NCI-H1694 treated with DMSO at 0.1 percent for 48 hours (cell line): ENCODE measurements at places on chromosomes 7 and 10.

DNA sequence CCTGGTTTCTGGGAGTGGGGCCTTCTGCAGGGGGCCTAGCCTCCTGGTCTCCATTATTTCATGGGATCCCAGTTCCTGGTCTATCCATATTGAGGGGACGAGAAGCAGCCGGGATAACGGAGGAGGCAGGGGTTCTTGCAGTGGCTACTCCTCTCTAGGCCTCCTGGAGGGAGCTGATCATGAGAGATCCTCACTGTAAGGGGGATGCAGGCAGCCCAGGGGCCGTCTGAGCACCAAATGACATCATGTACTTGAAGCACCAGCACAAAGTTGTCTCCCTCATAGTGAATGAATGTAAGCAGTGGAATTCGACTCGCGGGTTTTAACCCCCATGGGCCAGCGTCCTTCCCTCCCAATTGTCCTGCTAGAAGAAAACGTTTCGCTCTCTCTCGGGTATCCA lies 964 bp upstream of the ADCY1 start:
- no peak for DNase-seq

DNA sequence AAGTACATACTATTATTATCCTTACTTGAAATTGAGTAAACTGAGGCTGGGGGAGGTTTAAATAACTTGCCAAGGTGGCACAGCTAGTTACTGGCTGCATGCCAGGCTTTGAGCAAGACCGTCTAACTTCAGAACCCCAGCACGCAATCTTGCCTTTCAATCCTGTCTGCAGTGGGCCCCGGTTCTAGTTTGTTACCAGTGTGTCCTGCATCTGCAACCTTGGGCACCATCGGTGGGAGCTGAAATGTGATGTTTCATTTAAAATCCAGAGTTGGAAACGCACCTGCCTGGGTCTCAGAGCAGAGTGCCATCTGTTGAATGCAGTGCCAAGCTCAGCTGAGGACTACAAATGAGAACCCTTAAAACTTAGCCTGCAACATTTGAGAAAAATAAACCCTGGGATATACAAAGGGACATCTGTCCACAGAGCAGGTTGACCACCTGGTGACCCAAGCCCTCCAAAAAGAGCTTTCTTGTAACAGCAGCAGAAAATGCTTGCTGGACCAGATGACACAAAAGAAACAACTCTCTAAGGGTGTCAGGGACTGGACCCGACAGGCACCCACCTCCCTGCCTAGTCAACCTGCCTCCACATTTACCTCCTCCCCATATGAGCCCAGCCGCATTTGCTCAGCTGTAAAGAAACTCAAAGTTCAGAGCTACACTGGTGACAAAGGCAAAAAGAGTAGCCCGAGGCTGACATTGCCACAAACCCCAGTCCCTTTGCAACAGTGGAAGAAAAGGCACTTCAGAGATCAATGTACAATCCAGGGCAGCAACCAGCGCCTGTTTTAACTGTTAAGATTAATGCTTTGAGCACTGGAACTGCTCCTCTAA lies 1.7 kb downstream of the SH3PXD2A start:
- no peak for DNase-seq

- DNase-seq = peak; percentile 69
Observed at GRCh38 chr7:4830176-4830575, 31.7 kb downstream of the PAPOLB start.

- peak; percentile 70 for DNase-seq
Observed at GRCh38 chr10:13099144-13099665, 758 bp upstream of the OPTN start.

DNA sequence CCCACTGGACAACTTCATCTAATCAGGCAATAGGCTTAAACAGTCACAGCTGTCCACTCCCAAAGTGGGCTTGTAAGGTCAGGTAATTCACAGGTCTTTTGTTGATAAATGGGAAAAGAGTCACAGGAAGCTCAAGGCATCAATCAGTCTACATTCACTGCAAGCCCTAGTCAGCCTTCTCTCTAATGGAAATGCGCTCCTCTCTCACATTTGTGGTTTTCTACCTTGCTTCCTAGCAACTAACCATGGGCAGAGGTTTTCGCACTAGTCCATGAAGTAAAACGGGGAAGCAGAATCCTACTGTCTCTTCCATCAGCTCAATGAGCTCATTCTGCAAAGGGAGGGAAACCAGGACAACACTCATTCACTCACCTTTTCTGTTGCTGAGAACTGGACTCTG lies 53.5 kb upstream of the APBB1IP start:
- DNase-seq = no peak

GRCh38 chr7:135390829-135391228 lies 119.1 kb downstream of the CNOT4 start:
- no peak for DNase-seq

DNA sequence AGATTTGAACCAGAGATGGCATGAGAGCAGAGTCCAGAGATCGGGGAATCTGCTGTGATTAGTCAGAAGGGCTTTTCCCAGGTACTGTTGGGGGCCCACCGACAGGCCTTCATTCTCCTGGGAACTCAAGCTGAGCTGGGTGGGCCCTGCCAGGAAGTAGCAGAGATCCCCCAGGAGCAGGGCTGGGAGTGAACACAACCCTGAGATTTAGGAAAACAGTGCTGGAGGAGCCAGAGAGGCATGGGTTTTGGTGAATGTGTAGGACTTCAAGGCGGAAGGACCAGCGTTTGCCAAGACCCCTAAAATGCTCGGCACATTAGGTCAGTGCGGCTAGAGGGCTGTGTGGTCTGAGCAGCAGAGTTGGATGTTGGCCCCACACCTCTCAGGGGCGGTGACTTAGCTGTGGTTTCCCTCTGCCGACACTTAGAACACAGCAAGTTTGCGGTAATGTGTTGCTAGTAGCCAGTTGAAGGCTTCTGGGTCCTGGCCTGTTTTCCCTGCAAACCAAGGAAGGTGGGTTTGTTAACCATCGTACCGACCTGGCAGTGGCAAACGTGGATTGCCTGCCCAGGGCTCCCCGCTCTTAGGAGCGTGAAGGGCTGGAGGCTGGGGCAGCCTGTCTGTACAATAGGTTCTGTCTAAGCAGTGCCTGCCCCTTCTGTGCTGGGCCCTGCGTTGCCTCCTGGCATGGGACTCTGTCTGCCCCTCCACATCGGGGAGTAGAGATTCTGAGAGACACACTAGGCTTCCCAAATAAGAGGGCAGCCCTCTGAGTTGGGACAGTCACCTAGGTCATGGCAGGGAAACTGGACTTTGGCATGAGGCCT lies 14.0 kb downstream of the NACAD start:
- no peak for DNase-seq

DNA sequence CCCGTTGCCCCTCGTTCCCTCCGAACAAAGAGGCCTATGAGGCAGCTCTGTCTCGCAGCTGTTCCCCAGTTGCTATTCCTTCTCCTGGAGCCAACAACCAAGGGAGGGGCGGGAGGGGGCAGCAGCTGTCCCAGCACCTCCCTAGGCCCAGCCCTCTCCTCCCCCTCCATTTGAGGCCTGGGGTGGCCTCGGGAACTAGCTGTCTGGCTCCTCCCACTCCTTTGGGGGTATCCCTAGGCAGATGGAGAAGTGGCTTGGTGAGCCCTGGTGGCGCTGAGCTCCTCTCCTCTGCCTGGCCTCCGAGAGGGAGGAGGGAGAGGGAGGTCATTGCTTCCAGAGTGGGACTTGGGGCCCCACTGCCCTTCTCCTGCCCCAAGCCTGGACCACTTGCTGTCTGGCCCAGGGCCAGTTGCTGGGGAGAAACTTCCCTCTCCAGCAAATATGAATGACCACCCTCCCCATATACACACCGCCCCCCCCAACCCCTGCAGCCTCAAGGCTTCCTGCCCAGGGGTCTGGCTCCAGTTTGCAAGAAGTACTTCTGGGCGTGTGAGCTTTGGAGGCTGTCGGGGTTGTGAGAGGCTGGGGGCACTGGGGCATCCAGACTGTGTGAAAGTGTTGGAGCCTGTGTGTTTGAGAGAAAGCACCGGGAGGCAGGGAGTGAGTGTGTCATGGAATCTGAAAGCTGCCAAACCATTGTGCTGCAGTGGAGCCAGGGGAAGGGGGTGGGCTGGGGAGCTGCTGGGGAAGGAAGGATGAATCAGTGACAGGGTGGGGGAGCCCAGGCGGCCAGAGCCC lies 3.1 kb downstream of the FLNC start:
- peak; percentile 79 for DNase-seq

DNA sequence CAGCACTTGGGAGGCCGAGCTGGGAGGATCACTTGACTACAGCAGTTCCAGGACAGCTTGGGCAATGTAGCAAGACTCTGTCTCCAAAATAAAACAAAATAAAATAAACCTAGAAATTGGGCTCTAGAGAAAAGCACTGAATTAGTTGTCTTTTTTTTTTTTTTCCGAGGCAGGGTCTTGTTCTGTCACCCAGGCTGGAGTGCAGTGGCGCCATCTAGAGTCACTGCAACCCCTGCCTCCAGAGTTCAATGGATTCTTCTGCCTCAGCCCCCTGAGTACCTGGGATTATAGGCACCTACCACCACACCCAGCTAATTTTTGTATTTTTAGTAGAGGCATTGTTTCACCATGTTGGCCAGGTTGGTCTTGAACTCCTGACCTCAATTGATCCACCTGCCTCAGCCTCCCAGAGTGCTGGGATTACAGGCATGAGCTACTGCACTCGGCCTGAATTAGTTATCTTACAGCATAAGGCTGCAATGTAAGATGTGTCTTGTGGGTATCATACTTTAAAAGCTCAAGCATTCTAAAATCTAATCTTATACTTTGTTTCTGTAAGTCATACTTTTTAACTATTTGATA lies 12.8 kb downstream of the MEIG1 start:
- peak; percentile 9 for DNase-seq

DNA sequence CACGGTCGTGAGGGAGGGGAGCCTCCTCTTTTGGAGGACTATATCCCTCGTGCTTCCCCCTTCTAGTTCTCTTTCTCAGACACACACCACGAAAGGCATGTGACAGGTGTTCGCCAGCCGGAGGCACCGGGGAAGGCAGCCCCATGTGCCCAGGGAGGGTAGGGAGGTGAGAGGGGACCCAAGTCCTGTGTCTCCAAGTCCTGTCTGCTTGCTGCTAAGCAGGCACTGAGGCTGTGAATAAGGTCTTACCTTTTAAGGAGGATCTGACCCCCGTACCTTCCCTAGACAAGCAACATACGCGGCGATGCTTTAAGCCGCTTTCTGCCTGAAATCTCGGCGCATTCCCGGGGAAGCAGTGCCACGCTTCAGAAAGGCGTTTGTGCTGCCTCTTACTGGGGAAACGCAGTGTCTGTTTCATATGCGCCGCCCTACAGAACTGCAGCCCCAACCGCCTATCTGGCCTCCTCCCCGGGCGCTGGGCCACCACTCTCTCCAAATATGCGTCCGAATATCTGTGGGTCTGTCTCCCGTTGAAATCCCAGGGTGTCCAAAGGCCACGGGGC lies 770 bp downstream of the PLXNA4 start:
- peak; percentile 65 for DNase-seq

- DNase-seq = no peak
Observed at GRCh38 chr10:23172429-23173213, 19.5 kb upstream of the PTF1A start.

GRCh38 chr7:52233248-52233647 lies 802.2 kb upstream of the POM121L12 start:
- DNase-seq = no peak

DNA sequence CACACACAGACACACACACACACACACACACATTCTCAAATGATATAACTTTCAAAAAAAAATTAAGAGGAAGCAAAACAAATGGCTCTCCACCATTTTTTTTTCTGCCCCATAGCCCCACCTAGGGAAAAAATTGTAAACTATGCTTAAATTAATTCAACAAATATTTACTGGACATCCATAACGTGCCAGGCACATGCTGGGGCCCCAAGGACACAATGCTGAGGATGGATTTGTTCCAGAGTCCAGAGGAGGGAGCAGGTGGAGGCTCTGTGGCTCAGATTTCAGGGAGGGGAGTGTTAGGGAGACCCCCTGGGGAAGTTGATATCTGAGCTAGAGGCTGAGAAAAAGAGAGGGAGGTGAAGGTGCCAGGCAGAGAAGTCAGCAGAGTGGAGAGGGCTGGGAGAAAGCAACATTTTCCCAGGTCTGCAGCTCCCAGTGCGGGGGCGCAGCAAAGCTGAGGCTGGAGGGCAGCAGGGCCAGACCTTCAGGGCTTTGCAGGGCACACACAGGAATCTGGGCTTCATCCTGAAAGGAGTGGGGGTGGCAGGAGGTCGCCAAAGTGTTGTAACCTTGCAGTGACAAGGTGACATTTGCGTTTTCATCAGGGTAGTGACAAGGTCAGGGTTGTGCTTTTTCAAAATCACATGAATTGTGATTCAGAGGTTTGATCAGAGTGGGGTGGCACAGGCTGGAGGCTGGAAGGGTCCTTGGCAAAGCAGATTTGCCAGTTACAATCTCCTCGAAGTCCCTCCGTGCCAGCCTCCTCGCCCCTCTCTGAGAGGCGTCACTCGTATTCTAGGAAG lies 261.6 kb downstream of the WDR11 start:
- DNase-seq = no peak

- no peak for DNase-seq
Observed at GRCh38 chr7:42747044-42747443, 164.8 kb downstream of the C7orf25 start.

DNA sequence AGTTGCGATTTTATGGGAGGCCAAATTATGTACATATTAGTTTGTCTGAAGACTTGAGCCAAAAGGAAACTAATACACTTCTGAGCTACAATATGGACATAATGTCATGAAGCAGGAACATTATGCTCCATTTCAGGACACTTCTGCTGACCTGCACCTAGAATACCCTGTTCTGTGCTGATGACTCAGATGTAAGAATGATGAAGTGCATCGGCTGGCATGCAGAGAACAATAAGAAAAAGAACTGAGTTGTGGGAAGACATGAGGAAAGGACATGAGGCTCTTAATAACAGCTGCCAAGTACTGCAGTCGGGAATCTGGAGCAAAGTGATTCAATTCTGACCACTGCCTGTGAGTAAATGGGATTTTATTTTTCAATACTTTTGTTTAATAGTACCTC lies 192.9 kb upstream of the VSTM2A start:
- no peak for DNase-seq

GRCh38 chr7:86989407-86989806 lies 70.0 kb downstream of the ELAPOR2 start:
- no peak for DNase-seq

DNA sequence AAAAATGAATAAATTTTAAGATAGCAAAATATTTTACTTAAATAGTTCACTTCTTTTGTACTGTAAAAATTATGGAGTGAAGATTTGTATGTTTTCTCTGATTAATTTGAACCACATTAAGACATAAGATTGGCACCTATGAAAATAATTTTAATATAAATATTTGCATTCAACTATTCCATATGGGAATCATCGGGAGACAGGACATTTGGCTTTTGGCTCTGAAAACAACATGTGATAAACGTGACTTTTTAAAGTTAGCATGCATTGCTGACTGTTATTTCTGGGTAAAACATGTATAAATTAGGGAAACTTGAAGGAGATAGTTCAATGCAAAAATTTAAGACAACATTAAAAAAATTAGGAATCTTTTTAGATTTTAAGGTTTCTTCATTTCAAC lies 117.2 kb downstream of the SEMA3E start:
- DNase-seq = no peak

- no peak for DNase-seq
Observed at GRCh38 chr10:116973946-116974455, 31.0 kb downstream of the SHTN1 start.

GRCh38 chr10:13788711-13789447 lies 202.1 kb downstream of the PRPF18 start:
- DNase-seq = peak; percentile 44
